B cell (primary cell): ENCODE measurements at places on chromosomes 11 and 22. TPM values are rescaled to one million over a fixed set of nuclear protein-coding genes. Genes with fewer than 3 reads are reported as not detected.

Gene RNF121
- total RNA-seq = 54.5 and 56.0 TPM in 2 replicates

Gene TENM4
- 2.1 and 5.7 TPM in 2 replicates for total RNA-seq

Gene CRACR2B
- 9.7 and 13.5 TPM in 2 replicates for total RNA-seq

Gene FAM111B
- total RNA-seq = 148 and 155 TPM in 2 replicates

Gene VWCE
- 0.37 and 0.41 TPM in 2 replicates for total RNA-seq

Gene ACRV1
- total RNA-seq = not detected in 2 replicates

Gene MYRF
- total RNA-seq = 0.27 and 0.34 TPM in 2 replicates

DNA sequence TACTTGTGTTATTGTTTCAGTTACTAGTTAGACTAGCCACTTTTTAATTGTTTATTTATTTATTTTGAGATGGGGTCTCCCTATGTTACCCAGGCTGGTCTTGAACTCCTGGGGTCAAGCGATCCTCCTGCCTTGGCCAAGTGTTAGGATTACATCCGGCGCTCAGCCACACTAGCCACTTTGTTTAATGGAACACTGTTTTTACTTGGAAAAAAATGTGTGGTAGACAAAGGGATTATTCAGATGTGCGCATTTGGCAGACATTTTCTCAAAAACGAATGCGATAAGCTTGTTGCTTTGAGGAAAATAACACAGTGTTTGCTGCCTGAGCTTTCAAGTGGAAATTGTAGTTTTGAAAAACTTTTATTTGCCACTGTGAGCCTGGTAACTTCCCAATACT lies 51.0 kb downstream of the CTNND1 start:
- no peak for DNase-seq

GRCh38 chr11:48003926-48004325 lies 23.6 kb downstream of the PTPRJ start:
- DNase-seq = no peak

DNA sequence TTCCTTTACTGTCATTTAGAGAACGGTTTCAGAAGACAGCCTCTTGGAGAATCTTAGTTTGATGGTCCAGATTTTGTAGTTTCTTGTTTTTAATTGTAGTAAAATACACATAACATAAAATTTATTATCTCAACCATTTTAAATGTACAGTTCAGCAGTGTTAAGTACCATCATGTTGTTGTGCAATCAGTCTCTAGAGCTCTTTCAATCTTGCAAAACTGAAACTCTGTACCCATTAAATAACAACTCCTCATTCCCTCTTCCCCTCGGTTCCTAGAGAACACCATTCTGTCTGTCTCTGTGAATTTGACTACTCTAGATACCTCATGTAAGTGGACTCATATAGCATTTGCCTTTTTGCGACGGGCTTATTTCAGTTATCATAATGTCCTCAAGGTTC lies 69.8 kb downstream of the GRIK4 start:
- DNase-seq = no peak

GRCh38 chr22:47064016-47064415 lies 301.6 kb downstream of the TBC1D22A start:
- DNase-seq = no peak

DNA sequence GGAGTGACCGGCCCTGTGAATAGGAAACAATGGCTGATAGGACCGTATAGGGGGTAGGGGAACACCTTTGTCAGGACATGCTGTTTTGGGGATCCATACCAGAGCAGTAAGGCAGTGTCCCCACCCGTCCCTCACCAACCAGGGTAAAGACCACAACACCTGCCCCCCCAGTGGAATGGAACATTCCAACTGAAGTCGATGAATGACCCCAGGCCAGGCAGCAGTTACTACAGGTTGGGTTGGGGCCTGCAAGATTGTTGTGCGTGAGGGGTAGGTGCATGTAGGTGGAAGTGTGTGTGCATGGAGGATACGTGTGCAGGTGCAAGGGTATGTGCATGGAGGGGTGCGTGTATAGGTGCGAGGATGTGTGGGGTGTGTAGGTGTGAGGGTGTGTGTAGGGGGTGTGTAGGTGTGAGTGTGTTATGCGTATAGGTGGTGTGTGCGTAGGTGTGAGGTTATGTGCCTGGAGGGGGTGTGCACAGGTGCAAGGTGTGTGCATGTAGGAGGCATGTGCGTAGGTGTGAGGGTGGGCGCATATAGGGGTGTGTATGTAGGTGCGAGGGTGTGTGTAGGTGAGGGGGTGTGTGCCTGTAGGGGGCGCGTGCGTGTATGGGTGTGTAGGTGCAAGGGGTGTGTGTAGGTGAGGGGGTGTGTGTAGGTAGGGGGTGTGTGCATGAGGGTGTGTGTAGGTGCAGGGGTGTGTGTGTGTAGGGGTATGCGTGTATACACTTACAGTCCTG lies 32.9 kb downstream of the PISD start:
- DNase-seq = peak; percentile 37

DNA sequence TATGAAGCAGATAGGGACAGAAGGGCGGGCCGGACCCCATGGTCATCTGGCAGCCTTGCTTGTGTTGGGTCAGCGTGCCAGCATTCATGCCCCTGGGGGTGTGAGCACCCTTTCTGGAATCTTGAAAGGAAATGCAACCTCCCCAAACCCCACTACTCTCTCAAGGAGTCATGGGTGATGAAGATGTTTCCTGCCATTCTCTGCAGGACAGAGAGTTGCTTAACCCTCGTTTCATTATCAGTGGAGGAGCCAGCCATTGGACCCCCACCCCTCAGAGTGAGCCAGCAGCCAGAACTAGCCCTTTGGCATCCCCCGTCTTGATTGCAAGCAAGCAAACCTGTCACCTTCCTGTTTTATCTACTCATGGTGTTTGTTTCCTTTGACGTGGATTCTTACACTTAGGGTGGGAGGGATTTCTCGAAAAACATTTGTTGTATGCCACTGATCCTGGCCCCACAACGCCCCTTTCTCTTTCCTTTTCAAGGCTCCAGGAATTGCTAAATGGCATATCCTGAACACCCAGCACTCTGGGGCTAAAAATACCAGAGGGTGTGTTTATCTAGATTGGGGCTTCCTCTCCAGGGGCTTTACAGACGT lies 258.3 kb downstream of the ETS1 start:
- DNase-seq = peak; percentile 34

DNA sequence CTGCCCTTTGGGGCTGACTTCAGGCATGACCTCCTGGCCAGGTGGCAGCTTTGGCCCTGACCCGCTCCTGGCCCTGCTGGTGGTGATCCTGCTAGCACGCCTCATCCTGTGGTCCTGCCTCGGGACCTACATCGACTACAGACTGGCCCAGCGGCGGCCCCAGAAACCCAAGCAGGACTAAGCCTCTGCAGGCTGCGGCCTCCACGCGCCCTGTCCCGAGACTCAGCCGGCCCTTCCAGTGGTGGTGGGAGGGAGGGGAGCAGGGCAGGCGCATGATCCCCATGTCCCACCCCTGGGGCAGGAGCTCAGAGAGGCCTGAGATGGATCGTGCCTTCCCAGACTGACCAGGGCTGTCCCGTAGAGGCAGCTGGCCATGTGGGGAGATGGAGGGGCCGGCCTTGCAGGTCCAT lies 2.1 kb downstream of the SMIM38 start:
- DNase-seq = no peak

GRCh38 chr22:48746789-48747425 lies 1080.8 kb downstream of the BRD1 start:
- DNase-seq = no peak
